ENCODE measurements at places on chromosomes 7 and 10.
A peak's percentile ranks its signal among the peaks of the same experiment; 100 is the strongest.

- no peak for DNase-seq
Observed at GRCh38 chr10:97069576-97070362, 116.0 kb downstream of the SLIT1 start.

DNA sequence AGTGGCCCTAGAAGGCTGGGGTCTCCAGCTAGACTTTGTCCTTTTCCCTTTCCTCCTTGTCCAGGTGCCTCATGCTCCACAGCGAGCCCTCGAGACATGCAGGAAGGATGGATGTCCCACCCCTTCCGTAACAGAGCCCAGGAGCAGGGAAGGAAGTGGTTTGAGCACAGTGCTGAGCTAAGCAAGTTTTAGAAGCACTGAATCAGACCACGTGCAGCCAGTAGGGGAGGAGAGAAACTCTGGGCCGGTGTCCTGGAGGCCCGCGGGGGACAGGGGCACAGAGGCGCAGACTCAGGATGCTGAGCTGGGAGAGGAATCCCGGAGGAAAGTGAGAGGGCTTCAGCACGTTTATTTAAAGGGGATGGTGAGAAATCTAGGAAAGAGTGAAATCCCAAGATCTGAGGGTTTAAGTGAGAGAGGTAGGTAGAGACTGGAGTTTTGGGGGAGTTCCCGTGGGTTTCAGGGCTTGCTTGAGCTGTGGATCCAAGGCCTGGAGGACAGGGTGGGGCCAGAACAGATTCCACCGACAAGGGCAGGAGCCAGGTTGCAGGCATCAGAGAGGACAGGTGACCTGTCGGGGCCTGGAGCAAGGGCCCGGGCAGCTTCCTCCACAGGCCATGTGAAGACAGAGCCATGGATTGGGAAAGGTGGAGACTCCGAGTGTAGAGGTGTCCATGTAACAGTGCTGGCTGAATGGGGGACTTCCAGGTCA is 4.4 kb upstream of the IRF5 start:
- DNase-seq, result peak; percentile 36

GRCh38 chr10:126749015-126749655 is 78.6 kb upstream of the C10orf90 start:
- peak; percentile 20 for DNase-seq

- DNase-seq, result no peak
Observed at GRCh38 chr7:11239316-11239715, 265.6 kb downstream of the PHF14 start.

DNA sequence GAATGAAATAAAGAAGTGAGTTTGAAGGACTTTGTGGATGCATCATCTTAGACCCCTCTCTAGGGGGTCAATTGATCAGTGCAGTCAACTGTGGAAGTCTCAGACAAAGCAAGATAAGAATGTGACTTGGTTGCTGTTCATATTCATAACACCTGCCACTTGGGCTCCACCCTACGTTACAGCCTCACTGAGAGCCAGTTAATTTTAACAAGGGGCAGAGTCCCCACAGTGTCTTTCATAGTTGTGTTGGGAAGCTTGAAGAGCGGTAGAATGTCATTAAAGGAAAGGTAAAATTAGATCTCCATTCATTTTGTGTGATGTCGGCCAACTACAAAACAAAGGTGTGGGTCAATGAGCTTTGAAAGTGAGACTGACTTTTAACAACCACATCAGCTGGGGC is 442.1 kb upstream of the C7orf33 start:
- no peak for DNase-seq

DNA sequence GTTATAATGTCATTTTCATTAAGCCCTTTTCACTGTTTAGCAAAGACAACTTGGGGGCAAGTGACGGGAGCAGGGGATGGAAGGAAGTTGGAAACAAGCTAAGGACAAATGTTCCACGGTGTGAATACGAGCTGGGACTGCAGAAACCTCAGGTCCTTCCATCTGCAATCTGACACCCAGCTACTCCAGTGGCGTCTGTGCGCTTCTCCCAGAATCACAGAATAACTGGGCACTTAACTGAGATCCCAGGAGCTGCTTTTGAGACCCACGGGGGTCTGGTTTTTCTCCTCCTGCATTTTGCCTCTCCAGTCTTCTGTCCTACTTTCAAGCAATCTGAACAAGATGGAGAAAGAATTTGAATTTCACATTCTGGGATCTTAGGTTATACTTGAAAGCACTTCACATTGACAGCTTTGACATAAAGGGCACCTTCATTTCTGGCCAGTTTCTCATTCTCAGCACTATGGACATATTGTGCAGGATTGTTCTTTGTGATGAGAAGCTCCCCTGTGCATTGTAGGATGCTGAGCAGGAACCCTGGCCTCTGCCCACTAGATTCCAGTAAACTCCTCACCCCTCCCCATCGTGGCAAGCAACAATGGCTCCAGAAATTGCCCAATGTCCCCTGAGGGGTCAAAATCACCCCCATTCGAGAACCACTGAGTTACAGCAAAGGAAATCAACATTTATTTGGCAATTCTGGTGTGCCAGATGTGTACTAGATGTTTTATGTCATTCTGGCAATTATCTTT is 194.1 kb downstream of the CACNB2 start:
- no peak for DNase-seq

GRCh38 chr10:17386616-17387075 is 67.7 kb downstream of the ST8SIA6 start:
- DNase-seq, result no peak

DNA sequence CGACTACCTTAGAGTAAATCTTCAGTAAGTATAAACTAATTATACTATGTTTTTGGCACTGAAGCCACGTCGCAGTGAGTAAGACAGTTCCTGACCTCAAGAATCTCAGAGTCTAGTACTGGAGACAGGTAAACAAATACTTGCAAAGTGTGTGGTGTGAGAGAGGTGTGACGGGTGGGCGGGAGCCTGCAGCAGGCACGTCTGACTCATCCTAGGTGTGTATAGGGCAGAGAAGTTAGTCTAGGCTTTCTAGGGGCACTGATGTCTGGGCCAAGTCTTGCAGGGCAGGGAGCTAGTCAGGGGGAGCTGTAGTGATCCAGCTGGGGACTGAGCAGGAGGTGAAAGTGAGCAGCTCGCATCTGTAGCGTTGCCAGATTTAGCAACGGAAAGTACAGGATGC is 35.9 kb upstream of the SFTPD start:
- DNase-seq, result no peak

DNA sequence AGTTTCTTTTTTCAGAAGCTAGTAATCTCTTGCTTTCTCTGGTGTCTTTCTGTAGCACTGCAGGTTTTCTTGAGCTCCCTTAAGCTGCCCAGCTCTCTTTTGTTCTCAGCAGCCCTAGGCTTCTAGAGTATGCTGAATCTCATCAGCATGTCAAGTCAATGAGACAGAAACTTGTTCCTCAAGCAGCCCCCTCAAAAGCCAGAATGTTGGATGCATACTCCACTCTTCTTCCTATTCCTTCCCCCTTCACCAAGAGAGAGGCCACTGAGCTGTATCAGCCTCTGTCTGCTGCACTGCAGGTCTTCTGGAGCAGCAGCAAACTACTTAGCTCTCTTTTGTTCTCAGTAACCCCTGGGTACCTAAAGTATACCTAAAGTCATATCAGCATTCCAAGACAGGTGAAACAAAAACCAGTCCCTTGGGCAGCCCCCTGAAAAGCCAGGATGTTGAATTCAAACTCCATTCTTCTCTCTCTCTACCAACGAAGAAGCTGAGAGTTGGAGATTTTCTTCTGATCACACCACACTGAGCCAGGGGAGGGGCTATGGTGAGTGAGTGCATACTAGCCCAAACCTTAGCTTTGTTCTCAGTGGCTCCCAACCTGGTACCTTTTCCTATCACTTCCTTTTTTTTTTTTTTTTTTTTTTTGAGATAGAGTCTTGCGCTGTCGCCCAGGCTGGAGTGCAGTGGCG is 73.3 kb upstream of the WAC start:
- no peak for DNase-seq

DNA sequence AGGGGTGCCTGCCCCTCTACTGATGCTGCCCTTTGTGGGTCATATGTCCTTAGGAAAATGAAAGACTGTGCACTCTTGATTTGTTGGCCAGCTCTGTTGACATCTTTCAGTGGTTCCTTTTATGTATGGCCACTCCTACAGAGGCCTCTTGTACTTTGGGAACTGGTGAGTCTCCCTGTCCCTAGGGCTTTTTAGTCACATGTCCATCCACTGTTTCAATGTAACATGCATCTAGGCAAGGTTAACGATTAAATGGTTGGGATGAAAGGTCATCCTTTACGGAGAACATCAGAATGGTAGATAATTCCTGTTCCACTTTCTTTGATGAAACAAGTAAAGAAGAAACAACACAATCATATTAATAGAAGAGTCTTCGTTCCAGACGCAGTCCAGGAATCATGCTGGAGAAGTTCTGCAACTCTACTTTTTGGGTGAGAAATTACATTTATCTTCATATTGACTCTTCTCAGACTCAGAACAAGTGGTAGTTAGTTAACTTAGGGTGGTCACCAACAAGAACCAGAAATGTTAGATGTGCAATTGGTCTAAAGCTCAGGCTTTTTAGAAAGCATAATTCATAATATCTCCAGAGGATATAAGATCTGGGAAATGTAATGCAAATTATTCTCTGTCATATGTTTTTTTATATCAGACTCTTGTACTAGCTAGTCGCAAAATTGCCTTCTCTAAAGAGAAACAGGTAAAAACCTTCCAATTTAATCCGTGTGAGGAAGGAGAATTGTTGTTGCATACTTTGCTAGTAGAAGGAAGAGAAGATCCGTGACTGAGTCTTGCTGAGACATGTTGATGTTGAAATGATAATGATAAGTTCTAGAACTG is at the start of gene ABCC2:
TSS of gene ABCC2 (plus strand) at position 194 of the 840 bp plus-strand sequence. CDS start at position 399, 205 bp downstream.
- DNase-seq, result no peak

- no peak for DNase-seq
Observed at GRCh38 chr7:25628446-25628845, 400.2 kb upstream of the NPVF start.

GRCh38 chr7:47337531-47337930 is 244.4 kb downstream of the TNS3 start:
- DNase-seq, result no peak

DNA sequence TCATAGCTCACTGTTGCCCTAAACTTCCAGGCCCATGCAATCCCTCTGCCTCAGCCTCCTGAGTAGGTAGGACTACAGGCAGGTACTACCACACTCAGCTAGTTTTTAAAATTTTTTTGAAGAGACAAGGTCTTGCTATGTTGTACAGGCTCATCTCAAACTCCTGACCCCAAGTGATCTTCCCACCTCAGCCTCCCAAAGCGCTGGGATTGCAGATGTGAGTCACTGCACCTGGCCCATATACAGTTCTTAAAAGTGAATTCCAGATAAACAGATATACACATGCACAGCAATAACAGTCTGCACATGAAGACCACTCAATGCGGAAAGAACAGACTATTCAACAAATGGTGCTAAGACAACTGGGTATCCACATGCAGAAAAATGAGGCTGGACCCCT is 67.8 kb downstream of the SRPK2 start:
- no peak for DNase-seq
